ENCODE measurements at places on chromosomes 6 and 20.

DNA sequence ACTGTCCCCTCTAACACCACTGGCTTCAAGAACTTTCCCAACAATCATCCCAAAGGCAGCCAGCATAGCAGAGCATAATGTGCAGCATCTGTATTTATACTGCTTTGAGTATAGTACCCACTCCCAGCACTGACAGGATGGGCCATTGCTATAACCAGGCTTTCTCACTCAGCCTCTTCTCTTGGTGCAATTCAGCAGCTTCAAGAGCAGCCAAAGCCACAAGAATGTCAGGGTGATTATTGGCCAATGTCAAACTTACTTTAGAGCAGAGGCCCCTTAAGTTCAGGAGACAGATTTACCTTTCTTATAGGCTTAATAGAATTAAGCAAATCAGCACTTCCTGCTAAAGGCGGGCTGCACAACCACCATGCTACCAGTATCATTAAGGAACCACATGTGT is 232.4 kb upstream of the RSPO3 start:
- DNase-seq: no peak

- no peak for DNase-seq
Measured at GRCh38 chr6:159360306-159360705, 191.1 kb downstream of the FNDC1 start.

DNA sequence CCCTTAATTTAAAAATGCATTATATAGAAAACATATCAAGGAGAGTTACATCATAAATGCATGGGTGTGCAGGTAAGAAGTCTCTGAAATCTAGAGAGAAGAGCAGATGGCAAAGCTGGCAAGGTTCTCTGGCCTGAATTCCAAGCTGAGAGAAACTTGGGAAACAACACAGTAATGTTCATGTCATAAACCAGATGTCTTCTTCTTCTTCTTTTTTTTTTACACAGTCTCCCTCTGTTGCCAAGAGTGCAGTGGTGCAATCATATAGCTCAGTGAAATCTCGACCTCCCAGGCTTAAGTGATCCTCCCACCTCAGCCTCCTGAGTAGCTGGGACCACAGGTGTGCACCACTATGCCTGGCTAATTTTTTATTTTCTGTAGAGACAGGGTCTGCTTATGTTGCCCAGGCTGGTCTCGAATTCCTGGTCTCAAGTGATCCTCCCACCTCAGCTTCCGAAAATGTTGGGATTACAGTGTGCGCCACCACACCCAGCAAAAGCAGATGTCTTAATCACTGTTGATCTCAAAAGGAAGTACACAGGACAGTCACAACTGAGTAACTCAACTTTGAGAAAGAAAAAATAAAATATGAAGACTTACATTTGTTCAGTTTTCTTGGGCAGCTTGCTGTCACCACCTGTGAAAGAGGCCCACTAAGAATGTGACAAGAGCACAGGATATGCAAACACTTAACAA is 77.3 kb downstream of the DNAAF9 start:
- DNase-seq: no peak

- DNase-seq: no peak
Measured at GRCh38 chr6:143739341-143739851, 61.6 kb downstream of the PHACTR2 start.

- DNase-seq: no peak
Measured at GRCh38 chr6:51098791-51099190, 280.1 kb downstream of the TFAP2B start.

DNA sequence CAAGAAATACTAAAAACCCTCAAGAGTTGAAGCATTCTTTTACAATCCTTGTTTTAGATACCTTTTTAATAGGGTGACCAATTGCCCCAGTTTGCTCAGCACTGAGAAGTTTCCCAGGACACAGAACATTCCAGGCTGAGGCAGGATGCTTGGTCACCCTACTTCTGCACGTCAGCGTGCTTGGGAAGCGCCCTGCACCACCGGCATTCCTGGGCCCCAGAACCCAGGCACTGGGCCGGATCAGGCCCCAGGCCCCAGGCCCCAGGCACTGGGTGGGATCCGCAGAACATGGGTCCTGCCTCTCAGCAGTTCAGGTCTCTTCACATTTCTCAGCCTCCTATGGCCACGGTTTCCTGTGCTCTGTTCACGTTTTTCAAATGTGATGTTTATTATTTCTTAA is 213.8 kb upstream of the QKI start:
- DNase-seq: no peak

GRCh38 chr6:90214966-90215365 is 81.7 kb downstream of the BACH2 start:
- DNase-seq: no peak

- DNase-seq: no peak
Measured at GRCh38 chr20:42063141-42063540, 445.0 kb upstream of the CHD6 start.

DNA sequence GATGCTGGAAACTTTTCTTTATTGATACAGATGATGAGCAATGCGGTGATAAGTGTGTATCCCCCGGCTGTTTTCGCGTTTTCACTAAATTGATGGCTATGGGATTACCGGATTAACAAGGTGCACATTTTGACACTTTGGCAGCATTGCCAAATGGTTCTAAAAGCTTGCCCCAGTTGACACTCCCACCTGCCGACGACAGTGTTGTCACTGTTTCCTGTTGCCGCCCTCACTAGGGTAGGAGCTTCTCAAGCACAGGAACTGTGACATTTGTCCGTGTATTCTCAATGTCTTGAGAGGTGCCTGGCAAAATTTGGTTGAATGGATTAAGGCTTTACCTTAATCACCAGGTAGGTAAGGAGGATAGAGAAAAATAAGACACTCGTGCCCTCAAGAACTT is 9.8 kb upstream of the MAPK13 start:
- DNase-seq: no peak

- DNase-seq: no peak
Measured at GRCh38 chr6:33314515-33314942, 651 bp upstream of the TAPBP start.

- no peak for DNase-seq
Measured at GRCh38 chr20:21087862-21088540, 18.2 kb downstream of the LINC00237 start.

DNA sequence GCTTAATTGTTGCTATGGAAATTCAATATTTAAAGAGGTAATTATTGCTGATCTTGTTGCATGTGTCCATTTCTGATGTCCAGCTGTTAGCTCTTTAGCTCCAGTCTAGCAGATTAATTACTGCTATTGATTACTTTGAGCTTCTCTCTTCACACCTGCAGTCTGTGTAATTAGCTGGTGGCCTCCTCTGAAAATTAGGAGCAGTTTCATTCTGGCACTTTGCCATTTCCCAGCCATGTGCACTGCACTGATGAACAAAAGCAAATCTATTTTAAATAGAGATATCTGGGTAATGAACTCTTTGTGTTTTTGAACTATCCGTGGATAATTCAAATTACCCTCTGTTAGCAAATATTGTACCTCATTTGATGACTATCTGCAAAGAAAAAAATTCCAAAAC is 275.9 kb downstream of the RNF144B start:
- DNase-seq: peak; percentile 97

- no peak for DNase-seq
Measured at GRCh38 chr6:125338381-125338780, 36.6 kb upstream of the HDDC2 start.

DNA sequence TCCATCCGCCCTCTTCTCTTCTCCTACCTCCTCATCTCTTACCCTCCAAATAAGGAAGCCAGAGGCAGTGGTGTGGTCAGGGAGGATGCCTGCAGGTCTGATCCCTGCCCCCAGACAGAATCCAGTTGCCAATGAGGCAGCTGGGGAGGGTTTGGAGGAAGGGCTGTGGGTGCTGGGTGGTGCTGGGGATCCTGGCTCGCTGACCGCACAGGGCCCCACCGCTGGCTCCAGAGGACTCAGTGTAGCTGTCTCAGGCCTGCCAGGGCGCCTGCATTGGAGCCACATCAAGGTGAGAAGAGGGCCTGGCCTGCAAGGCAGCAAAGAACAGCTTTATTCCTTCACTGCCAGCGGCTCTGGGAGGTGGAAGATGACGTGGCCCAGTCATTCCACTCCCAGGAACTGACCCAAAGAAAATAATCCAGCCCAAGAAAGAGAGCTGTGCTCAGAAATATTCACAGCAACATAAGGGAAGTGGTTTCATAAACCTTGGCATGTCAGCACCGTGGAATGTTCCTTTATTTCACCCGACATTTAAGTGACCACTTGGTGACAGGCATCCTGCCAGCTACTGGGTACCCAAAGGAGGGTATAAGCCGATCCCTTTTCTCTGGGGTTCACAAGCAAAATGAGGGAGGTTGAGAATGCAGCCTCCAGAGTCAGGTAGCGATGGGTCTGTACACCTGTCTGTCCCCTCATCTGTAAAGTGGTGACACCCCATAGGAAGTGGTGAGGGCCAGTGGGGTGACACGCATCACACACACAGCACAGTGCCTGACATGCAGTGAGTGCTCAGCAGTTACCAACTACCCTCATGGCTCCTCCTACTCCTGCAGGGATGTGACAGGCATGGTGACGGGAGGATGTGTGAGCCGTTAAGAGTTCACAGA is 125.1 kb downstream of the SNX5 start:
- no peak for DNase-seq
